ENCODE measurements at places on chromosomes 7 and 10.

DNA sequence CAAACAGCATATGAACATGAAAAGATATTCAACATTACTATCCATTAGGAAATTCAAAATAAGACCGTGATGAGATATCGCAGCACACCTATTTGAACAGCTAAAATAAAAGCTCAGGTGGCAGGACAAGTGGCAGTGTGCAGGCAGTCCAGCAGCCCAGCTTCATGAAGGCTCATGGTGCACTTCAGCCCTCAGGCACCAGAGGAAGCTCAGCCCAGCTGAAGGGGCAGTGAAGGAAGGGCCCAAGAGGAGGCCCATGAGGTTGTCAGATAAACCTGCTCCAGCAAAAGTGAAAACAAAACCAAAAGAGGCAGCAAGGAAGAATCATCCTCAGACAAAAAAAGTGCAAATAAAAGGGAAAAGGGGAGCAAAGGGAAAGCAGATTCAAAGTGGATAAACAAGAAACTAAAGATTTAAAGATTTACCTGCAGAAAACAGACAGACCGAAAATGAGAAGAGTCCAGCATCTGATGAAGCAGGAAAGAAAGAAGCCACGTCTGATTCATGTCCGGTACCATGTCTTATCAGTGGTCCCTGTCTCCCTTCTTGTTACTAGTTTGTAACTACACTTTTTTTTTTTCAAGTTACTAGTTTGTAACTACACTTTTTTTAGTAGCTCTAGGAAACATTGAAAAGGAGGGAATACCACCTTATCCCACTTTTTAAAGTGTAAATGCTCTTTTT lies 15.0 kb upstream of the FAM24B start:
- DNase-seq: no peak

- DNase-seq: no peak
Measured at GRCh38 chr7:171912-172515, 20.4 kb upstream of the FAM20C start.

GRCh38 chr7:5143935-5144903 lies 45.8 kb upstream of the WIPI2 start:
- peak; percentile 33 for DNase-seq

DNA sequence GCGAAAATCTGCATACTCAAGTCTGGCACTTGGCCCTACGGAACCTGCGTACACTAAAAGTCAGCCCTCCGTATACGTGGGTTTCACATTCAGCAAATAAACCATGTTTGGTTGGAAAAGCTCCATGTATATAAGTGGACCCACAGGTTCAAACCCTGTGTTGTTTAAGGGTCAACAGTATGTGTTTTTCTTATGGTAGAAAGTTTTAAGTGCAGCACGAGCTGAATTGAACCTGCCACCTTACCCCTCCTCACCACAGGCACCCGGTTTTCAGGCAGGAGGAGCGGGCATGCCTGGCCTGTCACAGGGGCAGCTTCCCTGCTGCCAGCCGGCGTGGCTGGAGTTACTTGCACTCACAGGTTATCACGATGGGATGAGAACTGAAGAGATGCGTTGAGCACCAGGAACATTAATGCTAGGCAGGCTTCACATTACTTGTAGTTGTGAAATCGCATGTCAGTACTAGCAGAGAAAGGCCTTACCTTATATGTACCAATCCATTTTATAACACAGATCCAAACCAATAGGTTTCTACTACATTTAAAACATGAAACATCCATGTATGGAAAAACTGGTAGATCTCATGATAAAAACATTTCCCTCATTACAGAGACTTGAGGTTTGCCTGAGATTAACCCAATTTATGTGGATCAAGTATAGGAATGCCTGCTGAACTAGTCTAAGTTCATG lies 12.9 kb downstream of the INSIG1 start:
- no peak for DNase-seq

DNA sequence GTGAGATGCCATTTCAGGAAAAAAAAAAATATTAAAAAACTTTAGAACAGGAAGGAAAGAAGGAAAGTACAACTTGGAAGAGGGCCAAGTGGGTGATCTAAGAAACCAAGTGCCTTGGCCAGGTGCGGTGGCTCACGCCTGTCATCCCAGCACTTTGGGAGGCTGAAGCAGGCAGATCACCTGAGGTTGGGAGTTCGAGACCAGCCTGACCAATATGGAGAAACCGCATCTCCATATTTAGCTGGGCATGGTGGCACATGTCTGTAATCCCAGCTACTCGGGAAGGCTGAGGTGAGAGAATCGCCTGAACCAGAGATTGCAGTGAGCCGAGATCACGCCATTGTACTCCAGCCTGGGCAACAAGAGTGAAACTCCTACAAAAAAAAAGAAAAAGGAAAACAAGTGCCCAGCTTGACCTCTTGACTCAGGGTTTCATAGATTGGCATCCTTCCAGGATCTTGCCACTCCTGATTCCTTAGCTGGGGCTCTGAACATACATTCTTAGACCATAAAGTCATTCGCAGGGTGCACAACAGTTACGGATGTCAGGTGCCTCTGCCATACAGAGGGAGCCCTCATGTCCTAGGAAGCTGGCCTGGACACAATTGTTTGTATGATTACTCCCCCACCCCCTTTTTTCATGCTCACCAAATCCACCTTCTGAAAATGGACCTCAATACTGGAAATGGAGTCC lies 2.1 kb upstream of the GUSB start:
- no peak for DNase-seq

DNA sequence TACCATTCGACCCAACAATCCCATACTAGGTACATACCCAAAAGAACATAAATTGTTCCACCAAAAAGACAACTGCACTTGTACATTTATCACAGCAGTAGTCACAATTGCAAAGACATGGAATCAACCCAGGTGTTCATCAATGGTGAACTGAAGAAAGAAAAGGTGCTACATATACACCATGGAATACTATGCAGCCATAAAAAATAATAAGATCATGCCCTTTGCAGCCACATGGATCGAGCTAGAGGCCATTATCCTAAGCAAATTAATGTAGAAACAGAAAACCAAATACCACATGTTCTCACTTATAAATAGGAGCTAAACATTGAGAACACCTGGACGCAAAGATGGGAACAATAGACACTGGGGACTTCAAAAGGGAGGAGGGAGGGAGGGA lies 79.3 kb upstream of the NEBL start:
- no peak for DNase-seq

DNA sequence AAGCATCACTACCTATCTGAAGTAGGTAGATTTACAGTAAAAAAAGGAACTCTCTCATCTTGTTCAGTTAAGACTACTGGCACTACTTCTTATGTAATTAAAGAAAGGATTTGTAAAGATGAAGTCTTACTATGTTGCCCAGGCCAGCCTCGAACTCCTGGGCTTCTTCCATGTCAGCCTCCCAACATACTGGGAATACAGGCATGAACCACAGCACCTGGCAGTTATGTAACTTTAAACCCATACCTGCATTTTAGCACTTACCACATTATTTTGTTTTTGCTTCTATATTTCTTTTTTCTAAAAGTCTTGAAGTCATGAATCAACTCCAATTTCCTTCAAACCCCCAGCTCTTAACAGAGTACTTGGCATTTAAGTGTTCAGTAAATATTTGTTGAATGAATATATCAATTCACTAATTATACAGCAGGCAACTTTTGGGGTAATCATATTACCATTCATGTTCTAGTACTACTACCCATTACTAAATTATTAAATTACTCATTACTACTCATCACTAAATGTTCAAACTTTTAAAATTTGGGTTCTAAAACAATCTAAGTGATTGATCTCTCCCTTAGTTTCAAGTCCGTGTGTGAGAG lies 31.6 kb upstream of the CCDC71L start:
- DNase-seq: no peak

DNA sequence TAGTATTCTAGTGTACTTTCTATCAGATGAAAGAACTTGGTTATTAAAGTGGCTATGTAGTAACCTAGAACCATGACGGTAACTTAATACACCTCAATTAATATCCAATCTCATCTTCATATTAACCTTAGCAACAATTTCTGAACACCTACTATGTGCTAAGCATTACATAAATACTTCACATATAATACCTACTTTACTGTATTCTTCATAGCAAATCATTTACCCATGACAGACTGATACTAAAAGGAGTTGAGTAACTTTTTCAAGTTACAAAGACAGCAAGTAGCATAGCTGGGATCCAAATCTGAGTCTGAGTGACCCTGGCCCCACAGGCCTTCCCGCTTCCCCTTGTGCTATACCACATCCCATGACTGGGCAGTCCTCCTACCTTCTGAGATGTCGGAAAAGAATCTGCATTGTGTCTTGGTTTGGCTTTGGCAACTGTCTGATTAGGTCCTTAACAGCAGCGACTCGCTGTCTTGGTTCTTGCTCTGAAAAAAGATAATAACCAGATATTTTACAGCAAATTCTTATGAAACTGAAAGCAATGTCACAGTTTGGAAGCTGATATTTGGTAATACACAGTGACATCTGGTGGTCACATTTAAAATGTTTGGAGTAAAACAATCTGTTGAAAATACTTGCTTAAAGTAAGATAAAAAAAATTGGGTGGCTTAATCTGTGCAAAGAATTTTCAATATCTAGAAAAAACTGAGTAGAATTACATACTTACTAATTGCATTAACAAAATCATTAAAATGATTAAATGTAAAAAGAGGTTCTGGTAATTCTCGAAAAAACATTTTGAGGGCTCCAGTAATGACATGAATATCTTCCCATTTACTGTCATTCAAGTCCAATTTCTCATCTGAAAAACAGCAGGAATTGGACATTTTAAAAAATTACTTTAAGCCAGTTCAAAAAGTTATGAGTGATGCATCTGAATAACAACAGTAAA lies 120.1 kb downstream of the ARHGAP12 start:
- DNase-seq: no peak

- DNase-seq: no peak
Measured at GRCh38 chr7:69217516-69218350, 380.5 kb upstream of the AUTS2 start.
